ENCODE measurements at places on chromosomes 13 and 19.

- DNase-seq = peak; percentile 19
Measured at GRCh38 chr19:23823952-23824389, 65.3 kb upstream of the ZNF681 start.

GRCh38 chr13:24146961-24147569 is 13.5 kb upstream of the SPATA13 start:
- no peak for DNase-seq

- DNase-seq = no peak
Measured at GRCh38 chr19:14063105-14063504, 1.2 kb upstream of the PALM3 start.

DNA sequence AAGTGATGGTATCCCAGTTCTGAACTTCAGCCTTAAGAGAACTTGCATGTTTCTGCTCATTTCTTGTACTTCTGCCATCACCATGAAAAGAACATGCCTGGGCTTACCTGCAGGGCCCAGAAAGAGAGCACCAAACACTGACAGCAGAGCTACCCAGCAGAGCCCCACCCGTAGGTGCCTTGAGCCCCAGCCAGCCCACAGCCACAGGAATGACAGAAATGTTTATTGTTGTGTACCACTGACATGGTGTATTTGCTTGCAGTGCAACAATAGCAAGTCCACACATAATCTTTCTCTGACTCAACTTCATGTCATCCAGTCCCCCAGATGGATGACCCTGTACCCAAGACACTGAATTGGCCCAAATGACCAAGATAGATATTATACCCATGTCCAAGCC is 195.2 kb downstream of the TSHZ3 start:
- no peak for DNase-seq

DNA sequence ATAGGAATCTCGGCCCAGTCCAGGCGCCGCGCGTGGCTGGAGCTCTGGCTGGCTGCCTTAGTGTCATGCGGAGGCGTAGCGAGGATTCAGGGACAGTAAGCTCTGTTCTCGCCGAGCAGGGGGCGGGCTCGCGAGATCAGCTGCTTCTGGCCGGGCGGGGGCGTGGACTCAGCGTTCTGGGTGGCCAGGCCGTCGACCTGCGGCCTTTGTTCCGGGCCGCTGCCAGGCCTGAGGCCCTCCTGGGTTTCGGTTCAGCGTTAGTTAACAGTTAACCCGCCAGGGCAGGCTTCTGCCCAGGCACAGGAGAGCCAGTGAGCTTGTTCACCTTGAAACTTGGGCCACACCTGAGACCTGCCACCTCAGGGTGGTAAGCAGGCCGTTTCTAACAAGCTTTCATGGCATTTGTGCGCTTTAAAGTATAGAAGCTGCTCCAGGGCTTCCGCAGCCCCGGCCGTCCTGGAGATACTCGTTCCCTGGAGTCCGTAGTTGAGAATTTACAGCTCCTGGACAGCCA is 332.2 kb upstream of the SGCG start:
- DNase-seq = peak; percentile 31

DNA sequence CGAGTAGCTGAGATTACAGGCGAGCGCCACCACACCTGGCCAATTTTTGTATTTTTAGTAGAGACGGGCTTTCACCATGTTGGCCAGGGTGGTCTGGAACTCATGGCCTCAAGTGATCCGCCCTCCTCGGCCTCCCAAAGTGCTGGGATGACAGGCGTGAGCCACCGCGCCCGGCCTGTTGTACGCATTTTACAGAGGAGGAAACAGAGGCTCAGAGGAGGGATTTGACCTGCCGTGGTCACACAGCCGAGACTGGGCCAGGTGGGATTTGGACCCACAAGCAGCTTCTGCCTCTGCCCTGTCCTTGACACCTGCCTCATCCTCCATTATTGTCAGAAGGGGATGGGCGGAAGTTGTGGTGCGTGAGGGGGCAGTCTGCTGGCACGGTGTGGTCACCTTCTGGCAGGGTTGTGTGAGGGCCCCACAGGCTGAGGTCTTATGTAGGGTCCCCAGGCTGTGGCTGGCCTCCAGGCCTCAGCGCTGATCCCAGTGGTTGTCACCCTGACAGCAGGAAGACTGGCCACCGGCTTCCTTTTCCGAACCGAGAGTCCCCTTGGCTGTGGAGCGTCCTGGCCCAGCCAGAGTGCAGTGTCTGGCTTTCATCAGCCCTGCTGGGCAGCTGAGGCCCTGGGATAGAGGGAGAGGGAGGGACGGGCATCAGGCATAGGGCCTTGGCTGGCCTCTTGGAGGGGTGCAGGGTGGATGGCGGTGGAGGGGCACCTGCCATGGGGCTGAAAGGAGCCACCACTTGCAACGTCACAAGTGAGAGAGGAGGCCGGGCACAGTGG is 20.3 kb downstream of the NFIC start:
- DNase-seq = no peak

DNA sequence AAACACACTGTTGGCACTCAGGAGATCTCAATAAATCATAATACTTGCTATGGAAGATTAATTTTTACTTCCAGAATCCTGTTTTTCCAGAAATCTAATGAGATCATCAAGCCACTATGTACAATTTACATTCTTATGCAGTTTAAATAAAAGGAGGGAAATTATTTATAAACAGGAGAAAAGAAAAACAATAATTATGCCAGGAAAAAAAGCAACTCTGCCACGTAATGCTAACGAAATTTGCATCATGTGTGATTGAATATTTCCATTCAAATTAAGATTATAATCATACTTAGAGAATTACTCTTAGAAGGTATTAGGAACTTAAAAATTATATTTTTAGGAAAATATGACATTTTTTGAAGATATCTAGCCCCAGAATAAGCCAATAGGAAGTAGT is 13.0 kb downstream of the FAM124A start:
- DNase-seq = no peak
